ENCODE measurements at places on chromosomes 3 and 15. TPM values are rescaled to one million over a fixed set of nuclear protein-coding genes. Genes with fewer than 3 reads are reported as not detected.

HHATL gene
- total RNA-seq = not detected

CHRFAM7A gene
- not detected for total RNA-seq

PRSS50 gene
- total RNA-seq = not detected

CMSS1 gene
- 21.4 TPM for total RNA-seq

LRRC28 gene
- 23.8 TPM for total RNA-seq

GRCh38 chr3:161208931-161209330, 12.2 kb upstream of the NMD3 start:
- no peak for DNase-seq

DNA sequence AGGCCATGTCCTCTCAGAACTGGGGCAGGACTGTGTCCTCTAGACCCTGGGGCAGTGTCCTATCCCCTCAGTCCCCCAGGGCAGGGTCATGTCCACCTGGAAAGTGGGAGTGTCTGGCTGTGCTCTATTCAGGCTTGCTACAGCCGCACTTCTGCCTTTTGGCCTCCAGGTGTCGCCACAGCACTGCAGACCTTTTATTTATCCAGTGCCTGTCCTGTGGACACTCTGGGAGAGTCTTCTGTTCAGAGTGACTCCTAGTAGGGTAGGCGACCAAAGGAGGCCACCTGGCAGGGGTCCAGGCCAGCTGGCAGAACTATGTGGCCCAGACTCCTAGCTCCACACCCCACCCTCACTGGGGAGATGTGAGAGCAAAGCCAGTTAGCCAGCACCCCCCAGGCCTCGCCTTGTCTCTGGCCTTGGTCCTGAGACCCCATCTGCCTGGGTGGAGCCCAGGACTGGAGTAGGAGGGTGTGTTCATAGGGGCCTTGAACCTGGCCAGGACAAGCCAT, 3.9 kb downstream of the TMIE start:
- DNase-seq = no peak

DNA sequence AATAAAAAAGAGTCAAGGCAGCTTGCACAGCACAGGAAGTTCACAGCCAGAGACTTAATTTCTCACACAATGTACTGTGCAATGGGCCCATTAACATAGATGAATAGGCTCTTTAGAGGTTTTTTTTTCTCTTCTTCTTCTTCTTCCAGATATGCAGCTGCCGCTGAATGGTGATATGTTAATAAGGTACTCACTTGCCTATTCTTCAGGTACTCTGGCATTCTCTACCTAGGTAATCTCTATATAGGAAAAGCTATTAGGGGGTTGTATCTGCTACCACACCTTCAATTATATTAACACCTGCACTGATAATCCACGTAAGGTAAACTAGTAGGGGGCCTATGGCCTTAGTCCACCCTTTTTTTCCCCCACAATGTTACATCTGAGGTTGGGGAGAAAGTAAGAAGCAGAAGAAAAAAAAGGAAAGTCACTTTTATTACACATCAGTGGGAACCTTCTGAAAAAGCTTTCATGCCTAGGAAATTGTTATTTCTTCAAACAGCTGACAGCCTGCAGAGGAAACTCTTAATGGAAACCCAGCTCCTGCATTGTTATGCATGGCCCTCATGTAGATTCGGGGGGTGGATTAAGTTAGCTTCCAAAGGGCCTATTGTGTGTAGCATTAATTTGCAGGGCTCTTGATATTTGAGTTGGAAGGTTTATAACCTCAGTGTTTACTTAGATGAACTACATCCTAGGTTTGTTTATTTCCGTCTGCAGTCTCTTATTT, 525.5 kb downstream of the ZIC1 start:
- DNase-seq = no peak

- no peak for DNase-seq
Measured at GRCh38 chr3:123833398-123833785, 50.7 kb downstream of the MYLK start.

DNA sequence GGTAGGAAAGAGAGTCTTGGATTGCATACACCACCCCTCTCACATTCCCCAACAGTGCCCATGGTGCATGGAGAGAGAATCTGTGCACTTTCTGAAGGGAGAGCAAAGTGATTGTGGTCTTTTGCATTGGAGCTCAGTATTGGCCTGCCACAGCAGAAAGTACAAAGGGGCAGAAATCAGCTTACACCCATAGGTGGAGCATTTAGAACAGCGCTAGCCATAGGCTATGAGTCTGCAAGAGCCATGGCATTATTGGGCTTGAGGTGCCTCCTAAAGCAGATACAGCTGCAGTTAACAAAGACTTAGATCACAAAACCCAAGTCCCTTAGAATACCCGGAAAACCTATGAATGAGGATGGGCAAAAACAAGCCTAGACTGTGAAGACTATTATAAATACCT, 21.8 kb downstream of the SI start:
- no peak for DNase-seq

DNA sequence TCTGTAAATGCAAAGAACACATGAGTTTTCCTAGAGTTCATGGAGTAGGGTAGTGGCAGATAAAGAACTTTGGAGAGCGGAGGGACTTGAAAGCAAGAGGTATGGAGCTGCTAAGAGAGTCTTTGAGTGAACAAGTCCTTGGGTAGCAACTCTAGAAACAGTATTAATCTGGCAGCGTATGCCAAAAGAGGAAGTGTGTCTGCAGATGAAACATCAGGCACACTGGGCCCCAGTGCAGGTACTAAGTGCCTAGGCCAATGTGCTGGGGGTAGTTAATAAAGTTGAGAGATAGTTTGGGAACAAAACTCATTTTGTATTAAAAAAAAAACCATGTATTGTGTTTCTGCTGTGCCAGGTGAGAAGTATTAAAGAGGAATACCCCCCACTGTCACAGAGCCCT, 223.0 kb upstream of the STRIT1 start:
- no peak for DNase-seq

- no peak for DNase-seq
Measured at GRCh38 chr3:122004991-122005565, 17.0 kb downstream of the ILDR1 start.

- DNase-seq = no peak
Measured at GRCh38 chr3:53478166-53478830, 16.1 kb upstream of the CACNA1D start.

GRCh38 chr15:53031469-53031868, 241.3 kb upstream of the ONECUT1 start:
- DNase-seq = no peak

- no peak for DNase-seq
Measured at GRCh38 chr15:65085990-65086679, 9.6 kb downstream of the KBTBD13 start.

GRCh38 chr15:53000409-53000808, 210.3 kb upstream of the ONECUT1 start:
- no peak for DNase-seq
